Stimulated activated CD4-positive, alpha-beta T cell treated with anti-CD3 and anti-CD28 coated beads, Interleukin-1b, Interleukin-23, amount 100 ng/mL, for 4 hours (primary cell): ENCODE measurements at places on chromosomes 11 and 22.

DNA sequence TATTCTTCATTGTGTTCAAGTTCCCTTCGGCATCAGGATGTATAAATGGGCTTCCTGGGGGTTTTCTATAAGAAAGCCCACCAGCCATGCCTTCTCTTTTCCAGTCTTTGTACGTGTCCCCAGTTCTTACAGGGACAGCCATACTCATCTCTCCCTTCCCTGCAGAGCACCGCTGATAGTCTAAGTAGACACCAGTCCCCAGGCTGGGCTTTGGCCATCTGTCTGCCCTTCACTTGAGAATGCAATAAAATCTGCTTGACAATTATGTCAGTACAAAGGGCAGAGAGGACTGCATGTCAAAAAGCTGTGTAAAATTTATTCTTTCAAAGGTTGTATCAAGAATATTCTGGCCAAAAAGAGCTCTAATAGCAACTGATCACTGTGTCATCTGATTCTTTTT lies 27.3 kb downstream of the NTM start:
- DNase-seq = no peak

DNA sequence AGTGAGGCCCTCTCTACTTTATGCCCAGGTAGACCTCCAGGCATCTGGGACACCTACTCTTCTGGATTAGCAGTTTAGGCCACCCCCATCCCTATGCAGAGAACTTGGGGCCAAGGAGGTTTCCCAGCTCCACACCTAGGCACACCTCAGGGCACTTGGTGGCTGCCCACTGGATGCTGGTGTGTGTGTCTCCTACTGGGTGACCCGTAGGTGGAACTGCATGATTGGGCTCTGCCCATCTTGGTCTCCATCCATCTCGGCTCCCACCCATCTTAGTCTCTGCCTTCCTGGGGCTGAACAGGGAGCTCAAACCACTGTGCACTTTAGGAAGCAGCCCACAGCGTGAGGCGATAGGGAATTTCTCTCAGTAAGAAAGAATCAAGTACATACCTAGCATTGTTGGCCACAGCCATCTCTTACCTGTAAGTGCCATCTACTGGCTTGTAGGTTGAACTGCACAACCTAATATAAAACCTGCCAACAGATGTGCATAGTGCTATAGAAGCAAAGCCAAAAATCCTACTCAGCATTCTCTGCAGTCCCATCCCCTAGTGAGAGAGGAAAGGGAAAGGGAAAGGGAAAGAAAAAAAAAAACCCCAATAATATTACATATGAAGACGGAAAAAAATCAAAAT lies 61.6 kb upstream of the PTPN5 start:
- no peak for DNase-seq

- no peak for DNase-seq
These were observed 855 bp upstream of the MS4A5 start for GRCh38 chr11:60428517-60428916.

GRCh38 chr11:24496736-24497725 lies at the start of gene LUZP2:
Gene LUZP2, plus strand, starts transcription at chr11:24497053.
- DNase-seq = no peak

DNA sequence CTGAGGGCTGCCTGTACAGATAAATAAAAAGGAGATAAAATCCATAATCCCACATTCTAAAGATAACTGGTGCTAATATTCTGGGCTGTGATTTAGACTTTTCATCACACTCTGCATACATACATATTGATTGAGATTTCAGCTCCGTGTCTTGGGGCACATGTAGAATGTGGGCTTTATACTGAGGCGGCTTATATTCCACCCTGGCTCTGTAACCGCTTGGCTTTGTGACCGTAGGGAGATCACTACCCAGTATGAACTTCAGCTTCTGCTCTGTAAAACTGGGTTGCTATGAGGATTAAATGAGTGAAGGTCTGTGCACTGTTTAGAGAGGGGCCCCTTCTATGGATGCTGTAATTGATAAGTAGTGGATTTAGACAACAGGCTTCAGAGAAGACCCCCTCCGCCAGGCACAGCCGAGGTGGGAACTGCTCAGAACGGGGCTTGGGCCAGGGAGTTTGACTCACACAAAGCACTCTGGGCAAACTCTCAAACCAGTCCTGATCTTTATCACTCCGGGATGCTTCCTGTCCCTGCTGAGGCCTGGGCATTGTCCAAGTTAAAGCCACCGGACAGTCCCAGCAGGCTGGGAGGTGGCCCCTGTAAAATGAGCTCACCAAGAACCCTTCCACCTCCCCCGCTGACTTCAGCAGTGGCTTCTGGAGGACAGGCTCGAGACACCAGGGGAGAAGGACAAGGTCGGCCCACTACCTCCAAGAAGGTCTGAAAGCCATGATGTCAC lies 17.2 kb downstream of the KIAA1671 start:
- DNase-seq = no peak

DNA sequence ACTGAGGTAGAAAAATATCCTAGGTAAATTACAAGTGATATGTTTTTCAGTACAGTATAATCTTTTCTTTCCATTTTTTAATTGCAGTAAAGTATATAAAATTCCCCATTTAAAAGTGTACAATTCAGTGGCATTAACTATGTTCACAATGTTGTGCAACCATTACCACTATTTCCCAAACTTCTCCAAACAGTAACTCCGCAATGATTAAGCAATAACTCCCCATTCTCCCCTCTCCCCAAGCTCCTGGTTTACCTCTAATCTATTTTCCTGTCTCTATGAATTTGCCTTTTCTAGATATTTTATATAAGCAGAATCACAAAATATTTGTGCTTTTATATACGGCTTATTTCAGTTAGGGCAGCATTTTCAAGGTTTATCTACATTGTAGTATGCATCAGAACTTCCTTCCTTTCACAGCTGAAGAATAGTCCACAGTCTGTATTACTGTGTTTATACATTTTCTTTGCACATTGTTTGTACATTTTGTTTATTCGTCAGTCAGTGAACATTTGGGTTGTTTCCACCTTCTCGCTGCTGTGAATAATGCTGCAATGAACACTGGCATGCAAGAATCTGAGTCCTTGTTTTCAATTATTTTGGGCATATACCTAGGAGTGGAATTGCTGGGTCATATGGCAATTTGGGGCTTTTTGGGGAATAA lies 110.7 kb downstream of the RPL27A start:
- DNase-seq = no peak

GRCh38 chr11:100805506-100806199 lies 118.6 kb downstream of the ARHGAP42 start:
- DNase-seq = no peak

- no peak for DNase-seq
These were observed 2.4 kb downstream of the ALX4 start for GRCh38 chr11:44307340-44308099.

DNA sequence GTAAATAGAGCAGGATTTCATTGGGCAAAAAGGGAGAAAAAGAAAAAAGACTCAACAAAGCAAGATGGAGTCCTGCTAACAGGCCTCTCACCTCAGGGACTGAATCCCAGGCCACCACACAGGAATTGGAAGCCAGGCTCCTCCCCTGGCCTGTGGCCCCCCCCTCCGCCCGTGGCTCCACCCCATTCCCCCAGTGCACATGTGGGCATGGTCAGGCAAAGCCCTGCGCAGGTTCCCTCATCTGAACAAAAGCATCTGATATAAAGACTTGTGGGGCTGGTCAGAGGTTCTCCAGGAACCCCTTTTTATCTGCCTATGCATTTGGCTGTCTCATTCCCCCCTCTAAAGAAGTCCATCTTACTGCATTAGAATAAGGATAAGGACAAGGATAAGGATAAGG lies 46.0 kb upstream of the PAK1 start:
- no peak for DNase-seq

GRCh38 chr22:32144496-32145274 lies 14.4 kb downstream of the C22orf42 start:
- DNase-seq = no peak

GRCh38 chr11:41099654-41100053 lies 359.8 kb downstream of the LRRC4C start:
- no peak for DNase-seq

DNA sequence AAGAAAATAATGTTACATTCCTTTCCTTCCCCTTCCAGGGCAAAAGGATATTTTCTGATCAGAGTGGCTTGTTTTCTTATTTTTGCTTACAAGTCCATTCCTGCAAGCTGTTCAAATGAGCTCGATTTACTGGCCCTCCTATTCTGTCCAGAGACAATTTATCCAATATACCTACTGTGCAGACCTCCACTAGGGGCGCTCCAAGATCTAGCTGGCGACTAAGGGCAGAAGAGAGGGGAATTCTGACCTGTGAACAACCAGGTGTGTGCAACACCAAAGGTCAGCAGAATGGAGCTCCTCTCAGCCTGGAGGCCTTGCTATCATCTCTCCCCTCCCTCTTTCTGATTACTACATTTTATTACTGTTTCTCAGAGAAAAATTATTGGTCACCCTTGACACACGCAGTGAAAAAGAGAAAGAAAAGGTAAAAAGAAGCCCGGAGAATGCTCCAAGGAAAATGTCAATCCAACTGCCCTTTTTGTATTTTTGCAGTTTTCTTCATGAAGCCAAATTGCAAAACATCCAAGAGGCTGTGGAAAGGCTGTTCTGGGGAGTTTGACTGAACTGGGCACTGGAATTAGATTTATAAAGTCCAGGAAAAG lies 3.2 kb downstream of the SEZ6L start:
- no peak for DNase-seq

DNA sequence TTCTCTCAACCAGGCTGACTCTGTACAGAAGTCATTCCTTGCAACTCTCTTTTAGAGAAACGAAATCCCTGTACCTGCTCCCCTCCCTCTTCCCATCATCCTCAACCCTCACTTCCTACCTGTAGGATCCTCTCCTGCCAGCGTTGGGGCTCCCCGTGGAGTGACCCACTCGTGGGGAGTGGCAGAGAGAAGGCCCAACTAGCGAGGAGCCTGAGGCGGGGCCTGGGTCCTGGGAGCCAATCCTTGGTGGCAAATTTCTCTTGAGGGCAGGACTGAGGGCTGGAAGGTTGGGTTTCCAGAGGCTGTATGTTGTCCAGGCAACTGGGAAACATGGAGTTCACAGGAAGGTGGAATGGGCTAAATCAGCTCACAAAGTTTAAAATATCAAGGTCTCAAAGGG lies 10.4 kb downstream of the NHERF4 start:
- no peak for DNase-seq

GRCh38 chr11:133318221-133318620 lies 214.1 kb downstream of the OPCML start:
- no peak for DNase-seq

GRCh38 chr11:117009905-117010605 lies 88.2 kb downstream of the SIK3 start:
- DNase-seq = no peak

DNA sequence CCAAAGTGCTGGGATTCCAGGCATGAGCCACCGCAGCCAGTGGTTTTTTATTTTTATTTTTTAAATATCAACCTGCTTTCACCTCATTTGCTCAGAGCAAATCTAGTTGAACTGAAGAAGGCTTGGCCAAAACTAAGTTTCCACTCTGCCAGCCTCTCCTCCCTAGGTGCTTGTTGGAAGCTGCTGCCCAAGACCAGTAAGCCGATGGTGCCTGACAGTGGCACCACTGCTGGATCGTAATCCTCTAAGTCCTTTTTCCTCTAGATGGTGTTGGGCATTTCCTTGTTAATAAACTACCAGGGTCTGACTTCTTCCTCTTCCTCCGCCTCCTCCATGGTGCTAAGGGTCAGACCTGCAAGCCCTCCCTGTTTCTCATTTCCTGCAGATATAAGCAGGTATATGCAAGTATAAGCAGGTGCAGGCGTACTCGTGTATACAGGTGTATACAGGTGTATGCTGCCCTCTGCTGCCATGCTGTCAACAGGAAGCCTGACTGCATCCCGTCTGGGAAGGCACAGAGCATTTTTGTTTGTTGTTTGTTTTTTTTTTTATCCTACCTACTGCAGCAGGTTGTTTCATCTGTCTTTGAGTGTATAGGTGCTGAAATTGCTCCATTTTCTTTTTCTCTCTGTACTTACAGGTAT lies 1.6 kb downstream of the NADSYN1 start:
- no peak for DNase-seq

DNA sequence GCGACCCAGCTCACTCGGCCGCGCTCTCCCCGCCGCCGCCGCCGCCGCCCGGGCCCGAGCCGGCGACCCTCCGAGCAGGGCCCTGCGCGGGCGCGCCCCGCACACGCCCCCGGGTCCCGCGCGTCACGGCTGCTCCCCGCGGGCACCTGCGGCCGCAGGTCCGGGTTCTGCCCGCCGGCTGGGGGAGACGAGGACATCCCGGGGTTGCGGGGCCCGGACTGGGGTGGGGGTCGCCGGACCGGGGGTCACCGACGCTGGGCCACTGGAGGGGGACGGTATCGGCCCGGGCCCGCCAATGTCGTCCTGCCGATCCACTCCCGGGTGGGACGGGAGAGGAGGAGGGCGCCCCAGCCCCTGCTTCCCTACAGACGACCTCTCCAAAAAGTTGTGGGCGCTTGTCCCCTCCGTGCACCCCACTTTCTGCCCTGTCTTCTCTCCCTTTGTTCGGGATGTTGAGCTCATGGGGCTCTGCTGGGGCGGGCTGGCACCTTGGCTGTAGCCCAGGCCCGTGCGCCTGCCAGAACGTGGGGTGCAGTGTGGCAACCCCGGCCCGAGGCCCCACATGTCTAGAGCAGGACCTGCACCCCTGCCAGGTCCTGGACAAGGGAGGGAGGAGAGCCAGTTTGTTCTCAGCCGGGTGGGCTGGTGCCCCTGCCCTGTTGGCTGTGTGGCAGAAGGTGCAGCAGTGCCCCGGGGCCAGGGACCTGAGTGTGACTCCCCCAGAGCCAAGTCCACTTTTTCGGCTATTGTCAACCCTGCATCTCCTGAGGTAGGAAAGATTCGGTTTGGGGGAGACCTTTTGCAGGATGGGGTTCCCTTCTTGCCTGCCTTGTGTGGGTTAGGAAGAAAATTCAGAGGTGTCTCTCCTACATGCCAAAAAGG lies 40.2 kb upstream of the CELSR1 start:
- DNase-seq = no peak

DNA sequence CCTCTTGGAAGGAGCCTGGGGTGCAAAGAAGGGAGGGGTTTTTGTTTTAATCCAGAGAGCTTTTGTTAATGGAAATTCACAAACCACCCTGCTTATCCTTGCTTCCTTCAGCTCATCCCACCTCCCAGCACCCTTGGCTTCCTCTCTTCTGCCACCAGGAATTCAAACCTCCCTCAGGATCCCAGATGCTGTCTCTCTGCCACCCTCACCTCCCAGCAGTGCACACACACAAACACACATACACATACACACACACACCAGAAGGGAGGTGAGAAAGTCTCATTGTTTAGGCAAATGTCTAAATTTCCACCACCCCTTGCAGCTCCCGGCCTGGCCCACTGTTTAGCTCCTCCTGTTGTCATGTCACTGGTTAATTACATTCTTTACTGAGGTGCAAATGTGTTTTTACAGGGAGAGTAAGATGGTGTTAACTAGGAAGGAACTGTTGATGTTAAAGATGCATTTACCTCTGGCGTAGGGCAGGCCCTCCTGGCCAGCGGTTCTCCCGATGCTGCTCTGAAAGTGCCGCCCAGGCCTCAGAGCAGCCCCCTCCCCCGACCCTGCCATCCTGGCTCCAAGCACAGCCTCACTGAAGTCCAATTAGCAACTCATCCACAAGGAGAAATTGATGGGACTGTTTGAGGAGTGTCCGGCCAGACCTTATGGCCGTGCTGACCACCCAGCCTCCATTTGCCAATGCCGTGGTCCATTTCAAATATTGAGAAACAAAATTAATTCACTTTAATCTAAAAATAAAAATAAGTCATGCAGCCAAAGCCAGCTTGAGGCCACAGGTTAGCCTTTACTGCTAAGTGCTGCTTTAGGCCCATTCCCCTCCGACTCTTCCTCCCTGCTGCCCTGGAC lies 165.4 kb downstream of the FEZ1 start:
- DNase-seq = no peak

GRCh38 chr11:121246769-121247035 lies 45.9 kb upstream of the SC5D start:
- DNase-seq = no peak

GRCh38 chr11:120086651-120087050 lies 51.3 kb downstream of the TRIM29 start:
- DNase-seq = no peak

GRCh38 chr11:9210922-9211320 lies 54.2 kb downstream of the DENND5A start:
- DNase-seq = no peak
